ENCODE measurements at places on chromosomes 5 and 9.

DNA sequence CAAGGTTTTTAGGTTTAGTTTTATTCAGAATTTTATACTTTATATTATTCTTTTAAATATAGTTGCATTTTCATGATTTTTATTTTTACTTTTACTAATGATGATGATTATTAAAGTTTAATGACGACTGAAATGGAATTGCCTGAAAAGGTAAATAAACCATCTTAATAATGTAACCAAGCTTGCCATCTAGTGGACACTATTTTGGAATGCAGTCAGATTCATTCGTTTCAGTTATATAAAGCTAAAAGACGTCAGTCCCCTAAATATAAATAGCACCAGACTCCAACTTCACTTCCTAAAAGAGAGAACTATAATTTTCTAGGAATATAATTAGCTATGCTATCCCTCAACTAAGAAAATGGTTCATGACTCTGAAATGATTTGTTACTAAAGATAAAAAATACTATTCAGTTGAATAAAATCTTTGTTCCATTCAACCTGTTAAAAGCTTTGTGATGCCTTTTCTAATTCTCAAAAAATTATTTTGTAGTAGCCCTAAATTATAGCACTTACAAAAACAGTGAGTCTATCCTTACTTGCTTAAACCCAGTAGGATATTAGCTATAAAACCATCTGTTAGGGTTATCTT is 19.9 kb downstream of the ABITRAM start:
- DNase-seq = no peak
- no peaks in the 10 kb centered on the region for H3K27me3 ChIP-seq
- H3K27ac ChIP-seq = no peak overlapping the region
- H3K36me3 ChIP-seq = no peaks in the 10 kb centered on the region
- H3K4me1 ChIP-seq = no peaks in the 10 kb centered on the region
- H3K4me3 ChIP-seq = no peak overlapping the region

DNA sequence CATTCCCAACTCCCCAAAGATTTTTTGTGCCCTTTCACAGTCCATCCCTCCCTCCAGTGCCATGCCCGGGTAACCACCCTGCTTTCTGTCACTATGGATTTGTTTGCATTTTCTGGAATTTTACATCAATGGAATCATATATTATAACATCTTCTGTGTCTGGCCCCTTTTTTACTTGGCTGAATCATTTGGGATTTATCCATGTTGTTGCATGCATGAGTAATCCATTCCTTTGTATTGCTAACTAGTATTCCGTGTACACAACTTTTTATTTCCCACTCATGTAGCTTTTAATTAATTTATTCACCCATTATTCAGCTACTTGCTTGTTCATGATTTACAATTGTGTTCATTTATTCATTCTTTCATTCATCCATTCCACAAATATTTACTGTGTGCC is 94.1 kb downstream of the FGF18 start:
- no peak overlapping the region for H3K4me3 ChIP-seq
- no peak for DNase-seq
- no peaks in the 10 kb centered on the region for H3K4me1 ChIP-seq
- no peak overlapping the region for H3K27ac ChIP-seq

- H3K4me1 ChIP-seq = no peaks in the 10 kb centered on the region
- no peak for DNase-seq
- H3K36me3 ChIP-seq = no peaks in the 10 kb centered on the region
- H3K27ac ChIP-seq = no peak overlapping the region
Measured at GRCh38 chr9:14097215-14097614, 216.7 kb downstream of the NFIB start.

GRCh38 chr5:122649080-122649479 is 125.8 kb upstream of the SNX2 start:
- no peaks in the 10 kb centered on the region for H3K27me3 ChIP-seq
- peaks cover under 1% of the 10 kb centered on the region for H3K36me3 ChIP-seq
- H3K4me1 ChIP-seq = peaks cover 10% of the 10 kb centered on the region
- no peak for DNase-seq
- no peak overlapping the region for H3K4me3 ChIP-seq

DNA sequence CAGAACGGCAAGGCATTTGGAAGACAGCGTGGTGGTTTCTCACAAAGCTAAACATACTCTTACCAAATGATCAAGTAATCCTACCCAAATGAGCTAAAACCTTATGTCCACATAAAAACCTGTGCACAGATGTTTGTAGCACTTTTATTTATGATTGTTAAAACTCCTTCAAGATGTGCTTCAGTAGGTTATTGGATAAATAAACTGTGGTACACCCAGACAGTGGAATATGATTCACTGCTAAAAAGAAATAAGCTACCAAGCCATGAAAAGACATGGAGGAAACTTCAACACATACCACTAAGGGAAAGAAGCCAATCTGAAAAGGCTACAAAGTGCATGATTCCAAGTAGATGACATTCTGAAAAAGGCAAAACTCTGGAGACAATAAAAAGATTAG is 94.2 kb downstream of the FOXD1 start:
- peaks cover 1% of the 10 kb centered on the region for H3K36me3 ChIP-seq
- H3K4me3 ChIP-seq = no peak overlapping the region
- peaks cover 12% of the 10 kb centered on the region for H3K27me3 ChIP-seq
- no peak for DNase-seq

DNA sequence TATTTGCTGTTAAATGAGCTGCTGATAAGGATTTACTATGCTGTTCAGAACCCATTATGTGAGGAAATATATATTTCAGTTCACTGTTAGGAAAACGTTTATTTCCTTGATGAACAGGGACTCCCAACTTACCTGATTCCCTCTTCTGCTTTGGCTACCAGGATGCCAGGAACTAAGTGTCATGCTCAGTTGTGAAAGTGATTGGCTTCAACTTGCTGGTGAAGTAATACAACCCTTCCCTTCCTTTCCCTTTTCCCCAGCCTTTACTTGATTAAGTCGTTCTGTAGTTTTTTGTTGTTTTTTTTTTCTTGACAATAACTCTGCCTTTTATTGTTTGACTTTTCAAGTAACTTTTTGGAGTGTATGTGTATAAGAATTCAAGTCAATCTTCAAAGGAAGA is 309.3 kb downstream of the DOCK8 start:
- H3K4me1 ChIP-seq = peaks cover 4% of the 10 kb centered on the region
- no peaks in the 10 kb centered on the region for H3K36me3 ChIP-seq
- no peaks in the 10 kb centered on the region for H3K27me3 ChIP-seq
- H3K27ac ChIP-seq = no peak overlapping the region
- no peak overlapping the region for H3K4me3 ChIP-seq

DNA sequence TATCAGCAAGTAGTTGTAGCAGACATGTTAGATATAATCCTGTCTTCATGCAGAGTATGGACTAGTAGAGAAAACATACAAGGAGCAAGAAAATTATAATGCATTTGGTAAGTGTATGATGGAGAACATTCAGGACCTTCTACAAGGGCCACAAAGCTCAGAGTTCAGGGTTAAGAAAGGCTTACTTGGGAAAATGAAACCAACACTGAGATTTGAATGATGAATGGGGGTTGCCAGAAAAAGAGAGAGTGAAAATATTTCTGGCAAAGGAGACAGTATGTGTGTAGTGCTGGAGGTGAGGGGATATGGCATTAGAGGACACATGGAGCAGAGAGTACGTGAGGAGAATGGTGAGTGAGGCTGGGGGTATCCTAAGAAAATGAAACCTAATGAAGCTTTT is 169.8 kb upstream of the STK32A start:
- no peak overlapping the region for H3K27ac ChIP-seq
- H3K4me3 ChIP-seq = no peak overlapping the region
- no peaks in the 10 kb centered on the region for H3K4me1 ChIP-seq
- DNase-seq = no peak
- H3K27me3 ChIP-seq = peaks cover 1% of the 10 kb centered on the region

GRCh38 chr5:111427762-111428161 is 84.6 kb downstream of the STARD4 start:
- DNase-seq = no peak
- H3K4me1 ChIP-seq = no peaks in the 10 kb centered on the region
- no peak overlapping the region for H3K4me3 ChIP-seq
- H3K27ac ChIP-seq = no peak overlapping the region
- no peaks in the 10 kb centered on the region for H3K27me3 ChIP-seq
